ENCODE measurements at places on chromosomes 12 and 14.

DNA sequence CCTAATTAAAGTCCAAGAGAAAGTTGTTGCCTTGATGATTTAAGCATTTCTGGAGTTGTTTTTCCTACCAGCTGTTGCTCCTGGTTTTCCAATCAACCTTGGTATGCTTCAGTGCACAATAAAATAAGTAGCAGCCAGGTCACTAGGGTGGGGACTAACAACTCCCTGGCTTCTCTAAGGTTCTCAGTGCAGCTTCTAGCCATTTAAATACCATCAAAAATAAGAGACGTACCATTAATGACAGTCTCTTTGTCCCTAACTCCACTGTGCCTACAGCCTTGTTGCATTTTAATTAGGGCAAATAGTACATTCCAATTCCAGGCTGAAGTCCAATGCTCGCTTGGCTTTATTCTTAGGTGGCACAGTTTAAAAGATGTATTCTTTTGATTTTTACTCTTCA, 11.8 kb downstream of the STON2 start:
- DNase-seq, result no peak

DNA sequence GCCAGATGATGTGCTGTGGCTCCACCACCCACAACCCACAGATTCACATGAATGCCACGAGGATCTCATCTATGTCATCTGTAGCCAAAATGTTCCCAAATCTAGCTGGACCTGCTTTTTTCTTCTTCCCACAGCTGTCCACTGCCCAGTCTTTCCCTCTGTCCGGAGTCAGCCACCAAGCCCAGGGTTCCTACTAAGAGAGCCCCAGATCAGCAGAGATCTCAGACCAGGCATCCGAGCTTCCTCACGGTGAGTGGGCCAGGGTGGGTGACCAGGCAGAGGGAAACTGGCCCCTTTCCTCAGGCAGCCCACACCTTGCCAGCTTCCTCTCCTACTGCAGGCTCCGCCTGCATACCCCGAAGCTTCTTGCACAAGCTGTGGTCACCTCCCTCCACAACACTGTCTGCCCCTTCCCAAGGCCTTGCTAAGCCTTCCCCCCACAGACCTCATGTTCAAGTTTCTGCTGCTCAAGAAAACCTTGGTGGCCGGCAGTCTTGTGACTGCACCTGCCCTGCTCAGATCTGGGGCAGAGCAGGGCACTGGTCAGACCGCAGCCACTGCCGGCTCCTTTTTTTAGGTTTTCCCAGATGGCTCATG, 81.4 kb downstream of the ACTN1 start:
- DNase-seq, result no peak

DNA sequence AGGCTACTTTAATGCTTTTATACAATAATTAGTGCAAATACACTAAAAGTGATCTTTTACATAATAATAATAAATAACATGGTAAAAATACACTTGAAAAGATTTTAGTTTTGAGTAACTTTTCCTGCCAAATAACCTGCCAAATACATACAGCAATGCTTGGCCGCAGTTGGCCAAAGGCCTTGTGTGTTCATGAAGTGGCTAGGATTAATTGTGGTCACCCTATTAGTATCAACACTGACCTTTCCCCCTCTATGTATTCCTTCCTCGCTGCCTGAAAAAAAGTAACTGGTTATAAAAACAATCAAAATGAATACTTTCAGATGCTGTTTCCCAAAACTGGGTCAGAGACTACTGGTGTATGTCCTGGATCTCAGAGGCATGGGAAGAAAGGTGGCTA, 34.3 kb downstream of the KICS2 start:
- no peak for DNase-seq

- no peak for DNase-seq
These were observed 267.1 kb downstream of the CACNA1C start for GRCh38 chr12:2319737-2320506.

DNA sequence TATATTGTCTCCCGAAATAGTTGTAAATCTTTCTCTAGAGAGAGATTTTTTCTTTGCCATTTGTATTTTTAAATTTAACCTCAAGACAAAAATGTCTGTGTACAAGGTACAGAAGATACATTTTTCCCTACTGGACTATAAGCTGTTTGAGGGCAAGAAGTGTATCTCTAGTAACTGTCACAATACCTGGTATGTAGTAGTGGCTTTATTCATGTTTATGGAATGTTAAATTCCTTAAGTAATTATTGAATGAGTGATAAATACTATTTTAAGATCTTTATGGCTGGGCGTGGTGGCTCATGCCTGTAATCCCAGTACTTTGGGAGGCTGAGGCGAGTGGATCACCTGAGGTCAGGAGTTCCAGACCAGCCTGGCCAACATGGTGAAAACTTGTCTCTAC, 24.4 kb upstream of the CDK17 start:
- no peak for DNase-seq

DNA sequence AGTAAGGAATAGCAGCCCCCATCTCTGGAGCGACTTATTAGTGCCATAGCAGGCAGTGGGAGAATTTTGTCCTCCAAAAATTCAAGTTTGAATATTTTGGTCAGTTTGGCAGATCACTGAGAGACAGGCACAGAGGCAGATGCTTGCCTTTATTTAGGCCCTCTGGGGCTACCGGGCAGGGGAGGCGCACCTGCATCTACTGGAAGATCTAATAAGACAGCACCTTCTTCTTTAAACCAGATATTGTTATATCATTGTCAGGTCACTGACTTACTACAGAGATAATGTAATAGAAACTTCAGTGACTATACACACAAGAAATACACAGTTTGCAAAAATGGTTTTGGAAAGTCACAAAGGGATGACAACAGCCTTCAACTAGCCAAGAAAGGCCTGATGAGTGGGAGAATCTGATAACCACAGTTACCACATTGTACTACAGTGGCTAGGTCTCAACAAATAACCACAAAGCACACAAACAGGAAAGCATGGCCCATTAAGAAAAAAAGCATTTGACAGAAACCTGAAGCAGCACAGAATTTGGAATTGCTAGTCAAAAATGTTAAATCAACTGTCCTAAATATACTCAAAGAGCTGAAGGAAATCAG, 56.8 kb downstream of the CDK17 start:
- no peak for DNase-seq

DNA sequence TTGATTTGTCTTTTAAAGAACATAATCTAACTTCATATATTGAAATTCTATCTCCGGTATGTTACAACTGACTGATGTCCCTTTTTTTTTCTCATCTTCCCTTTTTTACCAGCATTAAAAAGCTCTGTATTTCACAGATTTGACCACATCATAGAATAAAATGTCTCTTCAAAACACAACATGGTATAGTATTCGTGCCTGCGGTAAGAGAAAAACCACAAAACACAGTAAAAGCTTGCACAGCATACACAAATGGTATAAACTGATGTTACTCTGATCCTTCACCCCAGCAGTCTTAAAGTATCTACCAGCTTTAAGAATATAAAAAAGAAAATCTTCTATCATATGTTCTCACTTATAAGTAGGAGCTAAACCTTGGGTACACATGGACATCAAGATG, 83.4 kb downstream of the HECTD1 start:
- no peak for DNase-seq

DNA sequence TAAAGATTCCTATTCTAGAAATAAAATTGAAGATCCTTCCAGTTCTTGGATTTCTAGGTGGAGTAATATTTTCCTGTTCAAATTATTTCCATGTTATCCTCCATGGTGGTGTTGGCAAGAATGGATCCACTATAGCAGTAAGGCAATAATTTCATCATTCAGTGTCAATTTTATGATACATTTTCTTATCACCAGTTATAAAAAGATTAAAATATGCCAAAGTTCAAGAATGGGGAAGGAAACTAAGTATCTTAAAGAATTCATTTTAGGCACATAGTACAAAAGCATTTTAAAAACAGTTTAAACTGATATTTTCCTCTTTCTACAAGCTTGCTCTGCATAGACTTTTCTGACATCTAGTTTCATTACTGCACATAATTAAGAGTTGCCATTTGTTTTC, 19.1 kb downstream of the SYCP3 start:
- no peak for DNase-seq

GRCh38 chr14:87483271-87484260, 509.4 kb downstream of the GALC start:
- no peak for DNase-seq

DNA sequence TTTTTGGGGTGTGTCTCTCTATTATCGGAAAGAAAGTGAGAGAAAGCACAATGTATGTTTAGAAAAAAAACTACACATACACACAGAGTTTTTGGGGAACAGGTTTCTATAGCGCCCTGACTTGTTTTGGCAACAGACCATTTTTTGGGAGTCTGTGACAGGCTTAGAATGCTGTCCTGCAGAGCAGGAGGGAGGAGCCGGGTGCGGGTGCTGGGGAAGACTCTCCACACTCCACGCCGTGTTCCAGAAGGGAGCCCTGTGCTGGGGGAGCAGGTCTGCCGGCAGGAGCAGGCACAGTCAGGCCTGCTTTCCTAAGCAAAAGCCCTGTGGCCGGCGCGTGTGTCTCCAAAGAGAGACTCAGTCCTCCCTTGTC, 26.5 kb downstream of the CD9 start:
- DNase-seq, result no peak

GRCh38 chr12:122107261-122107660, 28.7 kb downstream of the MLXIP start:
- DNase-seq, result no peak

DNA sequence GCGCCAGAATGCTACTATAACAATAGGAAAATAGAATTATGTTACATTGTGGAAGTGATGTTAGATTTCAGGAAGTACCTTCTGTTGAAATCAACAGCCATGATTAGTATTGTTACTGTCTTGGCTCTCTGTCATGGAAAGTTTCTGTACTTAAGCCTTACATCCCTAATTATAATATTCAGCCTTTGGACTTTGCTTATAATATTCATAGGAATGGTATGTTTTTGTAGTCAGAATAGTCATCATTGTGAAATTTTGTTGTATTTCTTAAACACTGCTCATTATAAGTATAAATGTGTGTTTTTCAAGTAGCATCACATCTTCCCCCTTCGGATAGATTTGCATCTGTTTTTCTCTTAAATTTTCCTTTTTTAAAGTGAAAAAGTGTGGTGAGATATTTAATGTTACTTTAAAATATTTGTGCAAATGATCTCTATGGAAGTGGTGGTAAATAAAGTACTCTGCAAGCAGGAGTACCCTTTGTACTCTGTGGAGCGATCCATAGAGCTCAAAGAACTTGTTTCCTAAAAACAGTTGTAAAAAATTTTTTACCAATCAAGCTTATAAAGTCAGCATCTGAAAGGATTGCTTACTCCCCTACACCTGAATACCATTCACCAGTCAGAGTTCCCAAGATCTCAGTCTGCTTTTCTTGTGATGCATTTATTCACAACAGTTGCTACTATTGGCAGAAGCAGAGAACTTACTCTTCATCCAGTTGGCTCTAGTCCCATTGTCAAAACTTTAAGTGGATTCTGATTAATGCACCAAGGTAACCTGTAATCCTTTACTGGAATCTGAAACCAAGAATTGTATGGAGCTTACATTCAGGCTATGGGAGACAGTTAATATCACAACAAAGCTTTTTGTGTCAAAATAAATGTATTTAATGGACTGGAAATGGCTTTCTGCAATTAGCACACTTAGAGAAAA, 87.8 kb downstream of the RIC8B start:
- DNase-seq, result no peak

DNA sequence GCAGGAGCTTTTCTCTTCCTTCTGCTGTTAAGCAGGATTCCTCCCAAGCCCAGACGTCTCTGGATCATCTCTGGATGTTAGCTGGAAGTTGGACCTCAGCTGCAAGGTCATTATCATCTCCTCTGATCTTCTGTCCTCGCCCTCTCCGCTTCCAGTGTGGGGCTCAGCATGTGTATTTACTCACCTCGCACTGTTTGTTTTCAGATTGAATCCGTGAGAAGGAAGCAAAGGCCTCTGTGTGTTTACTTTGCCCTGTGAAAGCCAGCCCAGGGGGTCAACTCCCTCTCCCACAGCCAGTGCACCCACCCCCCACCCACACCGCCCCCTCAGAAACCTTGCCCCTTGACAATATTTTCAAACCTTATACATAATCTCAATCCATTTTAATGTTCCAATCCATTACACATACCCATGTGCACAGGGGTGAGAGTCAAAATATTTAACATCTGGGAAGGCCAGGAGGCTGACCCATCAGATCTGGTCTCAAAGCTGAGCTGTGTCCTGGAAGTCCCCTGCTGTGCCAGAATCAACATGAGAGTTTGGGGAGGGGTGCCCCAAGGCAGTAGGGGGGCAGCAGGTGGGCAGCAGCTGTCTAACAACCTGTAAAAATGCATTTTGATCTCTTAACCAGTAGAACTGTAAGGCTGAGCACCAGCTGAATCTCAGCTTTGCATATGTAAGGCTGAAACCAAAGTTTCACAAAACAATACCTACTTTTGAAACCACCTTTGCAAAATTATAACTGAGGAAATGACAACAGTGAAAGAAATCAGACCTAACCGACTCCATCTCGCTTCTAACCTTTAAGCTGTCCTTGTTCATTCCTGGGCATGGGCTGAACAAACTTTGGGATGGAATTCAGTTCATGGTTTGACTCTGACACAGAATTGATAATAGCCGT, 157.9 kb downstream of the ZNF664 start:
- no peak for DNase-seq

DNA sequence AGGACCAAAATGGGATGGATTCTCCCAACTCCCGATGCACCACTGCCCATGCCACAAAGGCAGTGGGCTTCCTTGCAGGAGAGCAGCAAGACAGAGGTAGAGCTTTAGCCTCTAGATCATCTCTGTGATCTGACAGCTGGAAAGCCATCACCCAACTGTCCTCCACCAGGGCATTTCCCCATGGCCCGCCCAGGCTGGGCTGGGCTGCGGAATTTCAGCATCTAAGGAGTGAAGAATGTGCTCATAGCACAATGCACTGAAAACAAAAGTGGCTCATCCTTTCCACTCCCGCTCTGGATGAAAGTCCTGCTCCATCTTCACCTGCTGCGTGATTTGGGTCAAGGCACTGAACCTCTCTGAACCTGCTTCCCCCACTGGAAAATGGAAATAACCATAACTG, 5.6 kb downstream of the SYNE3 start:
- no peak for DNase-seq

GRCh38 chr14:97178781-97179180, 381.6 kb downstream of the VRK1 start:
- DNase-seq, result no peak

DNA sequence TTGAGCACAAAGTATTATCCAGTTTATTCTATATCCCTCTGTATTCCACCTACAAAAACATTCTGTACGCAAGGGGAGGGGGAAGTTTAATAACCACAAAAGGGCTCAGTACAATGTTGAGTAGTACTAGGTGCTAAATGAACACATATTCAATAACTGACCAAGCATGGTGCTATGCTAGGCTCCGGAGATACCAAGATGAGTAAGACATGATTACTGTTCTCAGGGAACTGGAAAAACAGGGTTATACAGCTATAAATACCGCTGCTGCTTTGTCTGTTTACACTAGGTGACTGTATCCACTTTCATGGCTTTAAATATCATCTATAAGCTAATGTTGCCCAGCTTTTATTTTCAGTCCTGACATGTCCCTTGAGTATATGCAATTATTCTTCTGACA, 135.8 kb downstream of the INSM2 start:
- DNase-seq, result no peak

GRCh38 chr12:3595721-3596120, 104.7 kb downstream of the PRMT8 start:
- no peak for DNase-seq

- no peak for DNase-seq
These were observed 13.2 kb downstream of the NOPCHAP1 start for GRCh38 chr12:104999347-104999685.
